ENCODE measurements at places on chromosomes 13 and 19. TPM values are rescaled to one million over a fixed set of nuclear protein-coding genes. Genes with fewer than 3 reads are reported as not detected.

ZNF579 gene
- total RNA-seq, result 18.3 TPM

DNA sequence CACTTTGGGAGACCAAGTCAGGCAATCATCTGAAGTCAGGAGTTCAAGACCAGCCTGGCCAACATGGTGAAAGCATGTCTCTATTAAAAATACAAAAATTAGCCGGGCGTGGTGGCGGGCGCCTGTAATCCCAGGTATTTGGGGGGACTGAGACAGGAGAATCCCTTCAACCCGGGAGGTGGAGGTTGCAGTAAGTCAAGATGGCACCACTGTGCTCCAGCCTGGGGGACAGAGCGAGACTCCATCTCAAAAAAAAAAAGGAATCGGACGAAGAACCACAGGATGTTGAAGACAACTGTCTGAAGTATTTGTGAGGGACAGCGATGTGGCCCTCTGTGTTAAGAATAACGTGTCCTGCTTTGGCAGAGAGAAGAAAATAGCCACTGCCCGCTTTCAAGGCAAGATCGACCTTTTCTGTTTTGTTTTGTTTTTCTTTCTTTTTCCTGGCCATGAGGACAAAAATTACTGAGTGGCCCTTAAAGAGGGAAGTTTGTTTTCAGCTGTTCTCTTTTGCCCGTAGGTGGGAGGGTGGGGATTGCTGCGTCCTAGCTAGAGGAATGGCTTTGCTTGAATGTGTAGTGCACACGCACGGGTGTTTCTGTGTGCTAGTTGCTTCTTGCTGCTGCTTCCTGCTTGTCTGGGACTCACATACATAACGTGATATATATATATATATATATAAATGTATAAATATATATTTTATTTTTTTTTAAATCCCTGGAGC, 6.2 kb upstream of the PRKCG start:
- no peaks in the 10 kb centered on the region for H3K27me3 ChIP-seq
- no peak overlapping the region for H3K4me3 ChIP-seq
- peaks cover 5% of the 10 kb centered on the region for H3K4me1 ChIP-seq
- H3K27ac ChIP-seq, result no peak overlapping the region

DNA sequence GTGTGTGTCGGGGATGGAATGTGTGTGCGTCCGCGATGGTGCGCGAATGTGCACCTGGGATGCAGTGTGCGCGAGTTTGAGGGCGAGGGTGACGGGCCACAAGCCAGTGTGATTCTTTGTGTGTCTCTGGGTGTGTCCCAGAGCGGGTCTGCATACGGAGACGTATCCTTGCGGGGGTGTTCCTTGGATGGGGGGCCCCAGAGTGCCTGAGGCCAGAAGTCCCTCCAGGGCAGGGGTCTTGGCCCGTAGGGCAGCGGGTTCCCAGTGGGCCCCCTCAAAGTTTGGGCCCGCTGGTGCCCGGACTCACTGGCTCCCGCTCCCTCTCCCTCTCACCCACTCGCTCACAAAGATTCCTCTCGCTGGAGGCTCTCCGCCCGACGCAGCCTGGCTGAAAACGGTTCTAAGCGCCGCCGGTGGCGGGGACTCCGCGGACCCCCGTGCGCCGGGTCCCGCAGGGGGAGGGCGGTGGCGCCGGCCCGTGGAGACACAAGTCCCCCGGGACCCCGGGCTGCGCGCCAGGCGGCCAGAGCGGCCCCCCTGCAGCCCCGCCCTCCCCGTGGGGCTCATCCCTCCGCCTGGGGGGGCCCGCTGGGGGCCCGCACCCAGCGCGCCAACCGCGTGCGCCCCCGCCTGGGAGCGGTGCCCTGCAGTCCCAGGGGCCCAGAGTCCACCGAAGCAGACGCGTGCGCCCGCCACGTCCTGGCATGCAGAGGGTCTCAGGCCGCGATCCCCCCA, 886 bp downstream of the CRLF1 start:
- no peaks in the 10 kb centered on the region for H3K4me1 ChIP-seq
- no peak for DNase-seq
- peaks cover 8% of the 10 kb centered on the region for H3K27me3 ChIP-seq
- H3K36me3 ChIP-seq, result no peaks in the 10 kb centered on the region

ZFP28 gene
- total RNA-seq, result 13.5 TPM

DNA sequence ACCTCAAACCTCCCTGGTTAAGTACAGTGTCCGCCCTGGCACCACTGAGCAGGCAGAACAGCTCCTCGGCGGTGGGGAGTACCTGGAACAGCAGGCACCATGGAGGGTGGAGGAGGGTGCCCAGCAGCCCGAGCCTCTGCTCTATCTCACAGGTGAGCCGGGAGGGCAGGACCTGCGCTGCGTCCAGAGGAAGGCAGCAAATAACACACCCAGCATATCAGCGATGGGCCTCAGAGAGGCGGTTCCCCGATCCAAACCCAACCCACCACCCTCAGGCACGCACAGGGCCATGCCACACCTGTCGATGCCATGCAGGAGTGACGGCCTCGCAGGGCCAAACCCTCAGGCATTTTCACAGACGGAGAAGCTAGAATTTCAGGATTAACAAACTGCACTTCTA, 11.8 kb downstream of the PEPD start:
- DNase-seq, result no peak
- H3K36me3 ChIP-seq, result no peaks in the 10 kb centered on the region
- H3K27ac ChIP-seq, result no peak overlapping the region
- no peaks in the 10 kb centered on the region for H3K4me1 ChIP-seq
- H3K27me3 ChIP-seq, result no peaks in the 10 kb centered on the region

DNA sequence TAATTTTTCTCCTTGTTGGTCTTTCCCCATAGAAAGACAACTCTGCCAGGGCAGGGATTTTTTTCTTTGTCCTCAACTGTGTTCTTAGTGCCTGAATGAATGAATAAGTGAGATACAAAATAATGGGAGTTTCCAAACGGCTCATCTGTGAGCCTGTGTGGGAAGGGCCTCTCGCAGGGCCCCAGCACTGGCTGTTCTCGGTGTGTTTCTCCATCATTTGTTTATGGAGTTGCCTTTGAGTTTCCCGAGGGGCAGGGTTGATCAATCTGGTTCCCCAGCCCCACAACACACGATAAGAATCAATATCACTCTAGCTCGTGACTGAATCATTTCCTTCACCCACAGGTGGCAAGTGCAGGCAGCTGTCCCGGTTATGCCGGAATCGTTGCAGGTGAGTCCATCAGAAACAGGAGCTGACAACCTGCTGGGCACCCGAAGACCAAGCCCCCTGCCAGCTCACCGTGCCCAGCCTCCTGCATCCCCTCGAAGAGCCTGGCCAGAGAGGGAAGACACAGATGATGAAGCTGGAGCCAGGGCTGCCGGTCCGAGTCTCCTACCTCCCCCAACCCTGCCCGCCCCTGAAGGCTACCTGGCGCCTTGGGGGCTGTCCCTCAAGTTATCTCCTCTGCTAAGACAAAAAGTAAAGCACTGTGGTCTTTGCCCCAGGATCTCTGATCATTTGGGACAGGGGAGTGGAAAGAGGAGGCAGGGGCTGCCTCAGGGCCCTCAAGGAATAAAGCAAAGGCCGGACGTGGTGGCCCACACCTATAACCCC, 14.9 kb downstream of the FXYD5 start:
- no peaks in the 10 kb centered on the region for H3K27me3 ChIP-seq
- no peak overlapping the region for H3K4me3 ChIP-seq
- H3K4me1 ChIP-seq, result no peaks in the 10 kb centered on the region
- H3K27ac ChIP-seq, result no peak overlapping the region
- no peaks in the 10 kb centered on the region for H3K36me3 ChIP-seq
- DNase-seq, result no peak

- H3K36me3 ChIP-seq, result no peaks in the 10 kb centered on the region
- no peaks in the 10 kb centered on the region for H3K27me3 ChIP-seq
- no peak overlapping the region for H3K4me3 ChIP-seq
- H3K4me1 ChIP-seq, result peaks cover 21% of the 10 kb centered on the region
Observed at GRCh38 chr19:5953680-5954213, 24.2 kb downstream of the RANBP3 start.

GRCh38 chr13:99203601-99204579, 3.2 kb downstream of the UBAC2 start:
- no peak overlapping the region for H3K4me3 ChIP-seq
- H3K27me3 ChIP-seq, result no peaks in the 10 kb centered on the region
- H3K36me3 ChIP-seq, result no peaks in the 10 kb centered on the region
- peaks cover 1% of the 10 kb centered on the region for H3K4me1 ChIP-seq

- no peak overlapping the region for H3K27ac ChIP-seq
- H3K4me1 ChIP-seq, result no peaks in the 10 kb centered on the region
Observed at GRCh38 chr19:35703343-35703742, 1.0 kb upstream of the ZBTB32 start.

GRCh38 chr13:42631181-42631580, 57.2 kb downstream of the TNFSF11 start:
- H3K27me3 ChIP-seq, result no peaks in the 10 kb centered on the region
- H3K4me3 ChIP-seq, result no peak overlapping the region
- no peak for DNase-seq
- H3K36me3 ChIP-seq, result no peaks in the 10 kb centered on the region
- no peak overlapping the region for H3K27ac ChIP-seq

DNA sequence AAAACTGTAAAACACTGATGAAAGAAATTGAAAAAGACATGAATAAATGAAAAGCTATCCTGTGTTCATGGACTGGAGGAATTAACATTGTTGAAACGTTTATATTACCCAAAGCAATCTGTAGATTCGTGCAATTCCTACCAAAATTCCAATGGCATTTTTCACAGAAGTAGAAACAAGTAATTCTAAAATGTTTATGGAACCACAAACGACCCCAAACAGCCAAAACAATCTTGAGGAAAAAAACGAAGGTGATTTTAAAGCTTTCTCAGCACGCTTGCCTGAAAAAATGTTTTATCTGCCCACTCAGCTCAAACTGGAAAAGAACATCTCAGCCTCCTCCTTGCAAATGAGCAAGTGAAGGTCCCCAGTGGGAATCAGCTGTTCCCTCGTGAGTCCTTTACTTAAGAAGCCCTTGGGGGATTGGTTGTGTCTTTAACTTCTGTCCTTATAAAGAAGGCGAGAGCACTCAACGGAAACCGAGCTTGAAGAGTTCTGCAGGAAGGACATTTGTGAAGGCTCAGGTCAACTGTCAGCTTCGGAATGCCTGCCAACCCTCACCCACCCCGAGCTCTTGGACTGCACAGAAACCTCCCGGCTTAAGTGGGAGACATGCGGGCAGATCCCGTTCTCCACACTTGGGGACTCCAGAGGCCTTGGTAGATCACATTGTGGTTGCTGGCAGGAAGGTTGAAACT, 256.0 kb upstream of the IRS2 start:
- no peaks in the 10 kb centered on the region for H3K36me3 ChIP-seq
- no peak overlapping the region for H3K4me3 ChIP-seq
- no peaks in the 10 kb centered on the region for H3K4me1 ChIP-seq

PCP2 gene
- total RNA-seq, result not detected

CBLC gene
- 4.2 TPM for total RNA-seq

DNA sequence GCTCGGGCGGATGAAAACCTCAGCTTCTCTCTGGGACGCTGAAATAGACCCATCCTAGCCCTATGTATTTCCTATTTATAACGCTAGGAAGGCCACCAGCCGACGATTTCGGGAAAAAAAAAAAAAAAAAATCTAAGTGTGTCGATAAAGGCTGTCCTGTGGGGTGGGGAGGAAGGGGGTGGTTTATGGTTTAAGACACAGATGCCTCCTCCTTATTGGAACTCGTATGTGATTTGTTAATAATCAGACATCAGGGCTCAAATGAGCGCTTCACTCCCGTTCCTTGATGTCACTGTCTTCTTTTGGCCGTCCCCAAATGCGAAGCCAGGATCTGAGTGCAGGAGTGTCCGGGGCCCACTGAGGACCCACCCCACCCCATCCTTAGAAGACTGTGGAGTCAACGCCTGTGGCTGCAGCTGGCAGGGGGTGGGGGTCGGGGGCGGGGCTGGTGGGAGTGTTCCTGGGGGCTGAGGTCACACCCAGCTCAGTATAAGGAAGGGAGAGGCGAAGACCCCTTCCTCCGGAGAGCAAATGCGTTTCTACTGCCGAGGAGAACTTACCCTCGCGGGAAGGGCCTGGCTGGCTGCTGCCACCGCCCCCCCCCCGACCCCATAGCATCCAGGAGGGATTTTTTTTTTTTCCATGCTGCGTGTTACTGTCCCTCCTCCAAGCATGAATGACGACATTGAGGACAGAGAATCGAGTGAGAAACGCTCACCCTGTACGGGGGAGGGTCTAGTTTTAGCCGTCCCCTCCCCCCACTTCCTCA, 971 bp downstream of the ATCAY start:
- H3K4me3 ChIP-seq, result no peak overlapping the region
- no peak for DNase-seq
- no peaks in the 10 kb centered on the region for H3K36me3 ChIP-seq
- no peaks in the 10 kb centered on the region for H3K27me3 ChIP-seq
- H3K4me1 ChIP-seq, result no peaks in the 10 kb centered on the region

ZNF44 gene
- total RNA-seq, result 10.1 TPM

DNA sequence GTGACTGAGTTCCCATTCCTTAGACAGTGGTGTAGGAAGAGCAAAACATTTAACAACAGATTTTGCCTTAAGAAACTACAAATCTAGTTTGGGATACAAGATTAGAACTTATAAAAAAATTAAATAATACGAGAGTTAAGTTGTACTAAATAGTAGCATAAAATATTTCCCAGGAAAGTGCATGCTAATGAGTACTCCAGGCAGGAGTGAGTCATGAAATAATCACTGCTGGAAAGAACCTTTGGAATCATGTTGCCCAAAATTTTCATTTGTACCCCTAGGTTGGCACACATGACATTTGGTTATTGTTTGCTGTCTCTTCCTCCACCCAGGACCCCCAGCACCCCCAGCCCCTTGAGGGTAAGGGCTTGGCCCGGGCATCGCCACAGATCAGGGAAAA, 26.3 kb upstream of the KL start:
- no peak overlapping the region for H3K4me3 ChIP-seq
- H3K27ac ChIP-seq, result no peak overlapping the region
- H3K27me3 ChIP-seq, result no peaks in the 10 kb centered on the region

CALR gene
- total RNA-seq, result 803 TPM

DNA sequence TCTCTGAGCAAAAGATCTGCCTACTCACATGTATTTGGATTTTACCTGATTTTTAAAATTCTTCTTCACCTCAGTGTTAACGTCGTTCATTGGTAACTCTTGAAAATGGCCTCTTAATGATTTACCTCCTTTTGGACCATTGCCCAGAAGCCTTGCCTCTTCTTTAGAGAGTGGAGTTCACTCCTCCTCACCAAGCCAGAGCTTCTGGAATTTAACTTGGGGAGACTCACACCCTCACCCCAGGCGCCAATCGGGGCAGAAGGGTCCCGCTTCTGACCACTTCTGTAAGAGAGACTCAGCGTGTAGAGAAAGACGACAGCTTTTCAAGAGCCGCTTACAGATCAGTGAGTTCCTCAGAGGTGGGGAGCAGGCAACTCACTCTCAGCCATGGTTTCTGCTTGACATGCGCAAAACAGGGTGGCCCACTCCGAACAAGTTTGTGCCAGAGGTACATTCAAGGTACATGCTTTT, 2.7 kb downstream of the PNMA8C start:
- no peak for DNase-seq
- peaks cover 5% of the 10 kb centered on the region for H3K4me1 ChIP-seq

MAB21L1 gene
- 1.0 TPM for total RNA-seq

ICAM5 gene
- 0.51 TPM for total RNA-seq

Measured in ovary (tissue), 10 donors.